GM04503 (cell line): ENCODE measurements at places on chromosomes 3 and 15.

DNA sequence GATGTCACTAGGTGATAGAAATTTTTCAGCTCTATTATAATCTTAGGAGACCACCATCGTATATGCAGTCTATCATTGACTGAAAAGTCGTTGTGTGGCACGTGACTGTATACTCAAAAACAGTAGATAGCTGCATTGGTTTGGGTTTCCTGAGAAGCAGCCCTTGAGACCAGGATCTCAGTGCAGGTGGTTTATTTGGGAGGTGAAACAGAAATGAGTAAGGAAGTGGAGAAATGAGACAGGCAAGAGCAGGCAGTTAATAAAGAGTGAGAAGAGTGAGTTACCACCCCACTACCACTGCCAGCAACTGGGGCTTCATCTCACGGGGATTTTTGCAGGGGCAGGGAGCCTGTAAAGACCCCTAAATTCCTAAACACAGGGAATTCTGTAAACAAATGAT lies 221.0 kb downstream of the SHQ1 start:
- no peak for DNase-seq

GRCh38 chr15:78194568-78194925 lies 39.8 kb downstream of the ACSBG1 start:
- no peak for DNase-seq

GRCh38 chr3:183038221-183038620 lies 57.9 kb upstream of the DCUN1D1 start:
- DNase-seq: no peak

DNA sequence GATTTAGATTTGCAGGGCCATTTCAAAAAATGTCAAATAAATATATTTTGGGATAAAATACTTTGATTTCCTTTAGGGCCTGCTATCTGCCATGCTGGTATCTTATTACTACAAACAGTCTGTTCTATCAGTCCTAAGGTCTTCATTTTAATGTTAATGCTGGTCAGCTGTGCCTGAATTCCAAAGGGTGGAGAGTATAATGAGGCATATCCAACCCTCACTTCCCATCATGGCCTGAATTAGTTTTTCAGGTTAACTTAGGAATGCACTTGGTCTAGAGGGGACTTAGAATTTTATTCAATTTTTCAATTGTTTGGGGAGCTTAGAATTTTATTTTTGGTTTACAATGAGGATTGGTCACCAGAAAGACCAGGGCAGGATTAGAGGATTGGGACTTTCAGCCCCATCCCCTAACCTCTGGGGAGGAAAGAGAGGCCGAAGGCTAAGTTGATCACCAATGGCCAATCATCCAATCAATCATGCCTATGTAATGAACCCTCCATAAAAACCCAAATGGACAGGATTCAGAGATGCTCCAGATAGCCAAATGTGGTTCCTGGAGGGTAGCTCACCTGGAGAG lies 17.8 kb upstream of the CP start:
- DNase-seq: no peak

GRCh38 chr3:55297245-55297644 lies 189.9 kb downstream of the WNT5A start:
- DNase-seq: no peak
